Activated CD4-positive, alpha-beta T cell treated with anti-CD3 and anti-CD28 coated beads for 1 hour (primary cell): ENCODE measurements at places on chromosomes 4 and X.

DNA sequence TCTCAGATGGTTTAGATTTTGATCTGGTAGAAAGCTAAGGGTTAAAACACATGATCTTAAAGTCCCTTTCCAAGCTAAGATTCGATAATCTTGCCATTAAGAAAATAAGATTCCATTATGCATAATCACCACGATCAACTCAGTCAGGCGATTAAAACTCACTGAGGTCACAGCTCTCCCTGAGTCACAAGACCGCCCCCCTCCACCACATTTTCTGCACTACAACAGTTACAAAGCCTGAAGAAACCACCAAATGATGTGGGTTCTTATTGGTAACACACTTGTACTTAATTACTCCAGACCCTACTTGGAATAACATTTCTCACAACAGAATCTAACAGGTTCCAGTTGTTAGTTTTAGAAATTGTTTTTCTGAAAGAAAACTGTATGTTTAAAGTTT, 62.8 kb downstream of the SH3KBP1 start:
- DNase-seq: no peak

- no peak for DNase-seq
Measured at GRCh38 chr4:83297548-83298260, 13.1 kb upstream of the COQ2 start.

DNA sequence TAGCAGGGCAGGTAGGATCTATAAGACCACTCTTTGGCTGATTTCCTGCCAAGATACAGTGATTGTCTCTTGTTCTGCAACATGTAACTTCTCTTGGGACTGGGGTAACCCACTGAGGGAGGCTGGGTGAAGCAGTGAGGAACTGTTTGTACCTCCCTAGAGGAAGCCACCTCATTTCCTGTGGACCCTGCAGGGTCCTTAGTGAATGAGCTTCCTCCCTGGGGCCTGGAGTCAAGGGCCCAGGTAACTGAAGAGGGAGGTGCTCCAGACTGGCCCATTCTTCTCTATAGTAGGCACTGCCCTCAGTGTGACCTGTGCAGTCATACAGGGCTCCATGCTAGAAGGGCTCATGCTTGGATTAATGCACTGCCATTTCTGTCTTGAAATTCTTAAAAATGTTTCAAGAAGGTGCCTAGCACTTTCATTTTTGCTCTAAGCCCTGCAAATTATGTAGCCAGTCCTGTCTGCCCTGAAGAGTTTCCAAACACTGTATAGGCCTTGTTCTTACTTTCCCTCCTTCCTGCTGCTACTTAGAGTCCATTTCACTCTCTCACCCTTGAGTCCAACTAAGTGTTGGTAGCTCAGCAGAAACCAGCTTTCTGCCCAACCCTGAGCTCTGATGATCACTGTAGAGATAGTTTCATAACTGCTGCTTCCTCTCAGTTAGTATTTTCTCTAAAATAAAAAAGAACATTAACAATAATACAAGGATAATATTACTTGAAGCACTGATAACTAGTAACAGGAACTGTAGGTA, 8.5 kb upstream of the GRIA3 start:
- no peak for DNase-seq

DNA sequence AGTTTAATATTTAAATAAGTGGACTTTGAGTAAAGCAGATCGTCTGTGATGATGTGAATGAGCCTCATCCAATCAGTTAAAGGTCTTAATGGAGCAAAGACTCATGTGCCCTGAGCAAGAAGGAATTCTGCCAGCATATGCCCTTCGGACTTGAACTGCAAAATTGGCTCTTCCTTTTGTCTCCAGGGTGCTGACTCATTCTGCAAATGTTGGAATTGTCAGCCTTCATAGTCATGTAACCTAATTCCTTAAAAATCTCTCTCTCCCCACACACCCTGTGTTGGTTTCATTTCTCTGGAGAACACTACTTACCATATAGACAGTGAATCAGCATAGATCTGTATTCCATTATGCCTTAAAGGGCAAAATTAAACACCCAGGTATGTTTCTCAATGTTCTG, 609.8 kb upstream of the GALNTL6 start:
- no peak for DNase-seq

DNA sequence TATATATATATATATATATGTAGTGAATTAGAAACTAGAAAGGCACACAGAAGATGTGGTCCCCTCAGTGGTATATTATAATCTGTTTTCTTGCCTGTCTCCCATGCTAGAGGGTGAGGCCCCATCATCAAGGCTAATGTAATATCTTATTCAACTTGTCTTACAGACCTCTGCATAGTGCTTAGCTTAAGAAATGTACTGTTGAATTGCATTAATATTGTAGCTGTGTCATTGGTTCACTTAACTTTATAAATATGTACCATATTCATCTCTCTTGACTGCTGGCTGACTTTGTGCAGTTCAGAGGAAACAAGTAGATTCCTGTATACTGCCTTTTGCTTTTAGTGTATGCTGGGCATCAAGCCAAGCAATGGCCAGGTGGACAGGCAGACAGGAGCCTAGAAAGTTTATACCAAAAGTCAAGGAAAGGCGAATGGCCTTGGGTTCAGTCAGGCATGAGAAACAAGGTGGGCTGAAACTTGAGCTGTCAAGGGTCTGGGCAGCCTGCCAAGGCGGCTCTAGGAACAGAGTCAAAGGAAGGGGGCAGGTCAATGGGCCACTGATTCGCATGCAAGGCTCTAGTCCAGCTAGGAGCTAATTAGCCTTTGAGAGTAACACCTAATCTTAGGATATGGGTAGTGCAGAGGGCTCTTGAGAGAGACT, 78.8 kb upstream of the LEF1 start:
- DNase-seq: no peak

DNA sequence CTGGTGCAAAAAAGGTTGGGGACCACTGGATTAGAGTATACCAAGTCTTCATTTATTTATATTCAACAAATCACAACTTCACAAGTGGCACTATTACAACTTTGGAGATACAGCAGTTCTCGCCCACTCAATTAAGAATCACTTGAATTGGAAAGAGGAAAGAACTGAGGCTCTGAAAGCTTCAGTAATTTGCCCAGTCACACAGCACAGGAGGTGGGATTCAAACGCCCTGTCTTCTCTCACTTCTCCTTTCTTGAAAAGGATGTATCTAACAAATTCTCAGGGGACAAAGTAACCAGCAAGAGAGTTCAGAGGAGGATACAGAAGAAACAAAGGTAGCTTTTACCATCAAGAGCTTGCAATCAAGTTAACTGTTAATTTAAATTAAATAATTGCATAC, 12.4 kb downstream of the SMIM14 start:
- no peak for DNase-seq

DNA sequence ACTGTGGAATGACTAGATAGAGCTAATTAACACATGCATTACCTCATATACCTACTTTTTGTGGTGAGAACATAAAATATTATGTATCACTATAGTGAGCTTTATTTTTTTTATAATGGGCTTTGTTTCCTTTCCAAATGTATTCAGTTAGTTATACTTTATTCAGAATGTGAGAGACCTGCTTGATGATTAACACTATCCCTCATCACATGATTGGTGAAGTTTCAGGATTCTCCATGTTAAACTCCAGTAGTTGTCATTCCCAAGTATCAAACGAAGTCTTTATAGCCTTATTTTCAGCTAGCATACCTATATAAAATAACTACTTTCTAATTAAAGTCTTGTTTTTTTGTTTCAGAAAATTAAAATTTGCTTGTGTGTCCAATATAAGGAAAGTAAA, 8.8 kb downstream of the ZXDA start:
- no peak for DNase-seq

DNA sequence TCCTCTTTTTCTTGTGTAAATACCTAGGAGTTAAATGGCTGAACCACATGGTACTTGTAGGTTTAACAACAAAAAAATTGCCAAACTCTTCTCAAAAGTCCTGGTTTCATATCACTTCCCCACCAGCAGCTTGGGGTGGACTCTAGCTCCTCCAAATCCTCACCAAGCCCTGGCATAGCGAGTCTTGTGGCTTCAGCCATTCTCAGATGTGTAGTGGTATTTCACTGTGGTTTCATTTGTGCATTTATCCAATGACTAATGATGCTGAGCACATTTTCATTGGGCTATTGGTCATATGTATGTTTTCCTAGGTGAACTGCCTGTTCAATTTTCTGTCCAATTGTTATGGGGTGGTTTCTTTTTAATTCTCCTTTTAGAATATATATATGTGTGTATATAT, 249.3 kb downstream of the NLGN4X start:
- DNase-seq: no peak

- DNase-seq: no peak
Measured at GRCh38 chr4:7530082-7530481, 95.4 kb upstream of the PSAPL1 start.

DNA sequence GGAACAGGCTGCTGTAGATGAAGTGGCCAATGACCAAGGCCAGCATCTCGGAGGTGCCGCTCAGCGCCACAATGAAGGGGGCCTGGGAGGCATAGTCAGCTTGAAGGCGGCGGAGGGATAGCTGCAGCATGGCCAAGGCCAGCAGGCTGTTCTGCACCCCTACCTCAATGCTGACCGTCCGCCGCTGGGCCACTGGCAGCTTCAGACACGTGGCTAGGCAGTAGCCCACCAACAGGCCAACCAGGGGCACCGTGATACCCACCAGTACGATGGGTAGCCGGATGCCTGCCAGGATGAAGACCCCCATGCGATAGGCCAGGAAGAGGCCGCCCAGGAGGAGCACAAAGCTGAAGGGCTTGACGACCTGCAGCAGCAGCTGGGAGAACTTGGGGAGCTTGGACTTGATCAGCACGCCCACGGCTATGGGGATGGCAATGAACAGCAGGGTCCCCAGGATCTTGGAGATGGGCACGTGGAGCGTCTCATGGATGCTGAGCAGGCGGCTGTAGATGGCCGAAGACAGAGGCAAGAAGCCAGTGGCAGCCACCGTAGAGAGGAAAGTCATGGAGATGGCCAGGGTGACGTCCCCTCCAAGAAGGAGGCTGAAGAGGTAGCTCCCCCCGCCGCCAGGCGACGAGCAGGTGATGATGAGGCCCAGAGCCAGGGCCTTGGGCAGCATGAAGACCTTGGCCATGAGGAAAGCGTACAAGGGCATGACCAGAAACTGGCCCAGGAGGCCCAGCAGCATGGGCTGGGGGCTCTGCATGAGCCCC, 1.3 kb upstream of the UBL4A start:
- no peak for DNase-seq
